ENCODE measurements at places on chromosomes 13 and 19.

DNA sequence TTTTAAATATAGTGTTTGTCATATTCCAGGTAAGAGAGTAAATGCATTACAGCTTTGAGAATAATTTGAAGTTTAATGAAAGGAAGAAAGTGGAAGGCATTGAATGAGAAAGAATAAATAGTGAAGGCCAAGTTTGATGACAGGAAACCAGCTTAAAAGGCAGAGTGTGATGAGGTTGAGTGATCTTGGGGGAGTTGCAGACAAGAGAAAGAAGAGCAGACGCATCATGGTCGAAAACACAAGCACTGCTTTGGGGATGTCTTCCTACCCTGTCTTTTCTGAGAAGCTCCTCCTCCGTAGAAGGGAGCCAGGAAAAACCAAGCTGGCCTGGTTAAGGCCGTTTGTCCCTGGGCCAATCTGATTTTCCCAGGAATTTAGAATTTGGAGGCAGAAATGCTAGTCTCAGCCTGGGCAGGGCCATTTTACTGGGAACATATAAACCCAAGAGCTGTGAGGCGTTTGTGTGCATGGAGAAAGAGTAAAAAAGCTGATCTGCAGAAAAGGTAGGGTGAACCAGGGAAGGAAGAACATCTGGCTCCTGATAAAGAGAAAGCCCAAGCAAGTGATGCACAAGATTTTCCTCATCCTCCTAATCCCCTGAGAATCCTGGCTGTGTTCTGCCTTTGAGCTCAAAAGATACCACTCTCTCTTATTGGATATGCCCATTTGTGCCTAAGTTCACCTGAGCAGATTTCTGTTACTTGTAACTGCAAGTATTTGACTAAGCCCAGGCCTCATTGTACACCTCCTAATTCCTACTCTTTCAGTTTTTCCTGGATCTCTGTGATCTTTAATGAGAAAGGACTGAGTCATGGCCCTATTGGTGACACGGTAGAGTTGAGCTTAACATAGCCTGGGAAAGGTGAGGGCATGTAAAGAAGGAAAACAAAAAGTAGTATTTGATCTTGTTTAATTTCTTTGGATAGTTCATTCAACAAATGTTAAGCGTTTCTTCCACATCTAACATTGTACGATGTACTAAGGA, 80.0 kb downstream of the WDFY2 start:
- no peak for DNase-seq

GRCh38 chr19:47176627-47177090, 46.0 kb downstream of the SAE1 start:
- no peak for DNase-seq

- no peak for DNase-seq
Measured at GRCh38 chr13:80666782-80667552, 326.0 kb upstream of the SPRY2 start.

GRCh38 chr13:59837101-59837500, 326.6 kb downstream of the DIAPH3 start:
- no peak for DNase-seq

DNA sequence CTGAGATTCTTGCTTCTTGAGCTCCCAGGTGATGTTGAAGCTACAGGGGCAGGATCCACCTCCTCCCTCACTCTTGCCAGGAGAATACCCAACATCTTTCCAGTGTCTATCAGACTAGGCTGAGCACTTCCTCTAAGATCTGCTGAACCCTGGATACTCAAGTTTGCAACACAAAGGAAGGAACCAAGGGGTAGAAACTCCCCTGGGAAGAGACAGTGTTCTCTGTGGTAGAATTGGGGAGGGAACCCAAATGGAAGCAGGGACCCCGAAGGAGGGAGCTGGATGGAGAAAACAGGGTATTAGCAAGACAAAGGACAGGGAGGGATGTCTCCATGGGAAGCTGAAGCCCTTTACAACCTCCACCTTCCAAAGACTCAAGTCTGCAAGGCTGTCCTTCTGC, 117.6 kb downstream of the DNAJC15 start:
- DNase-seq = no peak

DNA sequence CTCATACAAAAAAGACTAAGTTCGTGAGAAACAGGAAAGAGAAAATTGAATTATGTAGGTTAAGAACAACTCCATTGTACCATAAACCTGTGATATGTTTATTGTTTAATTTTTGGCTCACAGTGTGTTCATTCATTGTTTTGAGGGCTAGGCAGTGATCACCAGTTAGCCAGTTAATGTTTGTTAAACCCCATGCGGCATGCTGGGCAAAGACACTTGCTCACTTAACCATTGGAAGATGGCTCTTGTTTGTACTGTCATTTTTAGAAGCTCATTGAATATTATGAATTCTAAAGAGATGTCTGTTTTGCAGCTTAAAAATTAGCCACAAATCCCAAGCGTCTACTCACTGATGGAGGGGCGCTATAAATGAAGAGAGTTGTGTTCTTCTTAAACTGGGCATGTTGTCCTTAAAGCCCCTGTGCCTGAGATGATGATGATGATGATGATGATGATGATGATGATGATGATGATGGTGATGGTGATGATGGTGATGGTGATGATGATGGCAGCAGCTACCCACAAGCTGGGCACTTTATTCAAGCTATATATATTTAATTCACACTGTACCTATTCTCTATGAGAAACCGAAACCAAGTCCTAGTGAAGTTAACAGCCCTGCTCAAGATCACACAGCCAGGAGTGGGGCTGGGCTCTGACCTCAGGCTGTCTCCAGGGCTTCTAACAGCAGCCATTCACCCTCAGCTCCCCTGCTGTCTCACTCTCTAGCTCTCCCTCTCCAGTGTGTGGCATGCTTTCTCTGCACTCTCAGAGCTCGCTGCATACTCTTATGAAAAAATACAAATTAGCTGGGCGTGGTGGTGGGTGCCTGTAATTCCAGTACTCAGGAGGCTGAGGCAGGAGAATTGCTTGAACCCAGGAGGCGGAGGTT, 169.1 kb downstream of the SHISA2 start:
- no peak for DNase-seq

DNA sequence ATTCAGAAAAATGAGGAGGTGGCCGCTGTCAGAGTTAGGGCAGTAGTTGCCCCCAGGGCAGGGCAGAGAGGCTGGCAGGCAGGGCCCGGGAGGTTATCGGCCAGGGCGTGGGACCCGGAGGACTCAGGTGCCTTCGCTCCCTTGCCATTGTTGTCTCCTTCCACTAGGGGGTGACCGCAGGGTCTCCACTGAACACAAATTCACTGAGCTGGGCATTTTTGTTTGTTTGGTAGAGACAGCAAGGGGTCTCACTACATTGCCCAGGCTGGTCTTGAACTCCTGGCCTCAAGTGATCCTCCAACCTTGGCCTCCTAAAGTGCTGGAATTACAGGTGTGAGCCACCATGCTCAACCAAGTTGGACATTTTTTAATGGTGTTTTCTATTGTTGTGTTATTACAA, 25.1 kb downstream of the CARS2 start:
- DNase-seq = no peak

DNA sequence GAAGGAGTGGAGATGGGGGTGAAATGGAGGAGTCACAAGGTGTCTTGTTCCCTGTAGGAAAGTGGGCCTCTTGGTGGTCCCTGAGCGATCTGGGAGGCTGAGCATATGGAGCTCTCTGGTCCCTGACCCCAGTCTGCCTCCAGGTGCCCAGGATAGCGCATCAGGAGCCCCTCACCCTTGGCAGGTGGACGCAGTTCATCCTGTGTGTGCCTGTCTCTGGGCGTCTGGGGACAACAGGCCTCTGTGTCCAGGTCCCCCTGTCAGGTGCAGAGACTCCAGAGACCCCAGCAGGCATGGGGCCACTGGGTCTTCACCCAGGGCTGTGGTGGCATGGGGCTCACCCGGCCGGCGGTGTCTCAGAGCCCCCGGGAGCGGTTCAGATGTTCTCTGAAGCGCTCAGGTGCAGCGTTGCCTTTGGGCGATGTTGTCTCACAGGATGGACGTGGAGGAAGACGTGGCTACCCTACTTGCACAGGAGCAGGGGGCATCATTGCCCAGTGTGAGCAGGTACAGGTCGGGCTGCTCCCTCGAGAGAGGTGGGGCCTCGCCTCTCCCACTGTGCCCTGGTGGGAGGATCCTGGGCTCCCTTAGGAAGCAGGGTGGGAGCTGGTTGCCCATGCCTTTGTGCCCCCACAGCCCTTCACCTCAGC, 58.1 kb upstream of the TPM4 start:
- DNase-seq = no peak

DNA sequence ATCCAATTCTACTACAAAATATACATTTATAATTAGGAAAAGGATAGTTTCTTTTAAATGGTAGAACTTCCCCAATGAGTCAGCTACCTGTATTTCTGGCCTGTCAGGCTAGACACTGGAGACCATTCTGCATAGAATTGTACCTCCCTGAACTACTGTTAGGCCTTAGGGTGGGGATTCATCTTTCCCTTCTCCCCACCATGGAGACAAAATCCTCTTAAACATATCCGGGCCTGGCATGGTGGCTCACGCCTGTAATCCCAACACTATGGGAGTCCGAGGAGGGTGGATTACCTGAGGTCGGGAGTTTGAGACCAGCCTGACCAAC, 24.5 kb upstream of the TPT1 start:
- no peak for DNase-seq

DNA sequence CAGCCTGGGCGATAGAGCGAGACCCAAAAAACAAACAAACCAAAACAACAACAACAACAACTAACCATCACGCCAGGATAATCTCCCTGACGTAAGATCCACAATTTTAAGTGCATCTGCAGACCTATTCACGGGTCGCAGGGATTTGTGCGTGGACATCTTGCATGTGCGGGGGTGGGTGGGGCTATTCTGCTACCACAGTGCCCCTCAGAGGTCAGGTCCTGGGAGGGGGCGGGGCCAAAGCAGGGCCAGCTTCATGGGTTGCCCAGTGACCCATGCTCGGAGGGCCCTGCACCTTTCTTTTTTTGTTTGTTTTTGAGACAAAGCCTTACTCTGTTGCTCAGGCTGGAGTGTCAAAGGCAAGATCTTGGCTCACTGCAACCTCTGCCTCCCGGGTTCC, 2.6 kb upstream of the CDC42EP5 start:
- no peak for DNase-seq

GRCh38 chr19:18089726-18090125, 3.0 kb upstream of the IL12RB1 start:
- peak; percentile 35 for DNase-seq

GRCh38 chr19:45778010-45778661, 4.2 kb downstream of the DMPK start:
- DNase-seq = no peak

DNA sequence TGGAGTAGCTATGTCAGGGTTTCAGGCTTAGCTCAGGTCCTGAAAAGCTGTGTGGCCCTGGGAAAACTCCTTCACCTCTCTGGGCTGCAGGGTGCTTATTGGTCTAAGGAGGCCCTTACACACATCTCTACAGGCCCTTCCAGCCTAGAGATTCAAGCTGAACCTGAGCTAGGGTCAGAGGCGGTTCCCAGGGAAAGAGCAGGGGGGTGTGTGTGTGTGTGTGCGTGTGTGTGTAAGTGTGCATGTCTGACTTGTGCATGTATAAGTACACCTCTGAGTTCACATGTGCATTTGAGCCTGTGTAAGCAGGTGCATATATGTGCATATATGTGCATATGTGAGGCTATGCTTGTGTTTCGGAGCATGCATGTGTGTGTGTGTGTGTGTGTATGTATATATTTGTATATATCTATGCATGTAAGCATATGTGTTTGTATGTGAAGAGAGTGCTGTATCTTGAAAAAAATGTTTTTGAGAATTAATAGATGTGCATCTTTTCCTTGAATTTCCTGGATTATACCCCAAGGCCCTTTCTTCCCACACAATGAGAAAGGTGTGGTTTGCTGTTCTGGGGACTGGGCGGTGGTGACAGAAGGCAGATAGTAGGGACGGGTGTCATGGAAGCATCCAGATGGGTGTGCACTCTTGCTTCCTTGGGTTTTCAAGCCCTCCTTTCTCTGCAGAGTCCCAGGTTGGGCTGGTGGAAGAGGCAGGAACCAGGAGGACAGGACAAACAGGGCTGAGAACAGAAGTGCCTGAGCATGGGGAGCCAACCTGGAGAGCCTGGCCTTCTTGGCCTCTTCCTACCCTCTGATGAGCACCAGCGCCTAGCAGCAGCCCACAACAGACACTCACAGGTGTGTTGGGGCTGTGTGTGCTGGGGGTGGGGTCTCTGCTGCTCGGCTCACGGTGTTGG, 150.3 kb upstream of the TSHZ3 start:
- no peak for DNase-seq

DNA sequence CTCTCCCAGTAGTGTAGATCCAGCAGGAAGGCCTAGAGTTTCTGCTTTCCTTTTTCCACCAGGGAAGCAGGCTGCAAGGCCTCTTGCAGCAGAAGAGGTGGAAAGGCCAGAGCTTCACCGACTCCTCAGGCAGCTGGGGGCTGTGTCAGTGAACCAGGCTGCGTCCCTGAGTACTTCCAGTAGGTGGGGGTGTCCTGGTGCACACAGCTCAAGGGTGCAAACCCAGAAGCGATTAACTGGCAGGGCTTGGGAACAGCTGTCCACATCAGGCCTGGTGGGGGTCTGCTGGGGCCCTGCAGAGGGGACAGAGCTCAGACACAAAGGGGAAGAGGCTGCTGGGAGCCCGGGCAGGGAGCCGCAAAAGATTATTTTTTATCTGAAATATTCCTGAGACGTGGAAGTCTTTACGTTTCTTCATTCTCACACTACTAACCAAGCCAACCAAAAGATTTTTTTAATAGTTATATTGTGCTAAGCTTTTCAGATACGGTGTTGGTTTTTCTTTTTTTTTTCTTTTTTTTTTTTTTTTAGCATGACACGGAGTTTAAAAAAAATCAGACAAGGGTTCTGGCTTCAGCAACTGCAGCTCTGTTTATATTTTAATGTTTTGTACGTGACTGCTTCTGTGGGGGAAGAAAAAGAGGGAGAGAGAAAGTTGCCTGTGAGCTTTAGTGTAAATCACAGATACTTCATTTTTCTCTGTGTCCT, 11.0 kb downstream of the TSHZ3 start:
- DNase-seq = no peak

DNA sequence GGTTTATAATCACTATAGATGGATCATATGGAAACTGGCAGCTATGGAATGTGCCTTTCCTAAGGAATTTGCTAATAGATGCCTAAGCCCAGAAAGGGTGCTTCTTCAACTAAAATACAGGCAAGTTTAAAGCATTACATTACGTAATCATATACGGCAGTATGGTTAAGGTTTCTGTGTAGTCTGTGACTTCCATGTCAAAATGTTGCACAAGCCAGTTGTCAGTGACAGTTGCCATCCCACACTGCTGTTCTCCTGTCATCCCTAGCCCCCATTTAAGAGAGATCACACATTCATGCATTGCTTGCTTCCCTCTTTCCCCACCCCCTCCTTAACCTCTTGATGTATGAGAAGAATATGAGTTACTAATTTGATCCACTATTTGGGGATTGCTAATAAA, 47.3 kb downstream of the BRCA2 start:
- no peak for DNase-seq

DNA sequence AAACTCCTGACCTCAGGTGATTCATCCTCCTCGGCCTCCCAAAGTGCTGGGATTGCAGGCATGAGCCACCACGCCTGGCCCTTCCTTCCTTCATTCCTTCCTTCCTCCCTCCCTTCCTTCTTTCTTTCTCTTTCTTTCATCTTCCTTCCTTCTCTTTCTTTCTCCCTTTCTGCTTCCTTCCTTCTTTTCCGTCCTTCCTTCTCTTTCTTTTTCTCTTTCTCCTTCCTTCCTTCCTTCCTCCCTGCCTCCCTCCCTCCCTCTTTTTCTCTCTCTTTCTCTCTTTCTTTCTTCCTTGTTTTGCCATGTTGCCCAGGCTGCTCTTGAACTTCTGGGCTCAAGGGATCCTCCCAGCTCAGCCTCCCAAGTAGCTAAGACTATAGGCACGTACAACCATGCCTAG, 36.5 kb upstream of the MUC16 start:
- no peak for DNase-seq

- DNase-seq = no peak
Measured at GRCh38 chr19:58568453-58569130, 4.5 kb downstream of the MZF1 start.

- no peak for DNase-seq
Measured at GRCh38 chr13:109233293-109233692, 553.1 kb downstream of the IRS2 start.

All from hypothalamus (tissue), 51 donors.